ENCODE measurements at places on chromosomes 2 and 18. TPM values are rescaled to one million over a fixed set of nuclear protein-coding genes. Genes with fewer than 3 reads are reported as not detected.

Gene SERPINB13
- not detected for total RNA-seq

- peak; percentile 36 for DNase-seq
Observed at GRCh38 chr2:149885468-149885867, 297.9 kb upstream of the MMADHC start.

- peak; percentile 32 for DNase-seq
Observed at GRCh38 chr2:96642564-96643360, at the start of gene FER1L5. Gene FER1L5 (plus strand): TSS chr2:96642764. CDS start chr2:96642837, 73 bp downstream.

DNA sequence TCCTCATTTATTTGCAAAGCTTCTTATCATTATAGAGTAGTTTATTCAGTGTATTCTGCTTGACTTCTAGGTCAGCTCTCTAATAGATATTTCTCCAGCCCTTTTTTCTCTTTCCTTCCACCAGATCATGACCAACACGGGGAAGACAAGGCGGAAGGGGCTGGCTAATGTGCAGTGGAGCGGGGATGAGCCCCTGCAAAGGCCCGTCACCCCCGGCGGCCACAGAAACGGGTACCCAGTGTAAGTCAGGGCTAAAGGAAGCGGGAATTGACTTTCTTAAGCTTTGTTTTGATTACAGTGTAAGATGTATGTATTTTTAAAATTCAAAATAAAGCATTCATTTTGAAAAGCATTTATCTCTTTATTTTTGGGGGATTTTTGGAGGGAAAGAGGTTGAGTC is 50.7 kb upstream of the B3GNT7 start:
- no peak for DNase-seq

DNA sequence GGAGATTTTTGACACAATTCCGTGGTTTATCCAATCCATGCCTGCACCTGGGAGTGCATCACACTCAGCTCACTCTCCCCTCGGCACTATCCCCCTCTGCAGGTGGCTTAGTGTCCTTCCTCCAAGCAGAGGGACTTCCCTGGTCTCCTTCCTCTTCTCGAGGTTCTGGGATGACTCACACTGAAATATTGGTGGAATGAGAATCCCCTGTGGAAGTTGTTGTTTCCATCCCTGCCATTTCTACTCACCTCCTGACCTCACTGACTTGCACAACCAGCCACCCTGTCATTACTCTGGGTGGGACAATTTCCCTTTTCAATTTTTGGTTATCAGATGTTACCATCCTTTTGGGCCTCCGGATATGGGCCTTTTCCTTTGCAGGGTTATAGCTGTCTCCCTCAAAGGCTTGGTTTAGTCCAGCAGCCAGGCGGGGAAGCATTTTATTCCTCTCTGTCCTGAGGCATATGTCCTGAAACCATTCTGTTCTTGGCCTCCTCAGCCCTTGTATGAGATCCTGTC is 59.9 kb downstream of the PTPRM start:
- peak; percentile 21 for DNase-seq

GRCh38 chr2:46574457-46575355 is 95.3 kb downstream of the TMEM247 start:
- no peak for DNase-seq

GRCh38 chr2:172640389-172640788 is 84.5 kb downstream of the PDK1 start:
- no peak for DNase-seq
